ENCODE measurements at places on chromosomes 7 and 10.
A peak's percentile ranks its signal among the peaks of the same experiment; 100 is the strongest.

- DNase-seq, result peak; percentile 65
Measured at GRCh38 chr10:878333-878759, 53.2 kb downstream of the LARP4B start.

DNA sequence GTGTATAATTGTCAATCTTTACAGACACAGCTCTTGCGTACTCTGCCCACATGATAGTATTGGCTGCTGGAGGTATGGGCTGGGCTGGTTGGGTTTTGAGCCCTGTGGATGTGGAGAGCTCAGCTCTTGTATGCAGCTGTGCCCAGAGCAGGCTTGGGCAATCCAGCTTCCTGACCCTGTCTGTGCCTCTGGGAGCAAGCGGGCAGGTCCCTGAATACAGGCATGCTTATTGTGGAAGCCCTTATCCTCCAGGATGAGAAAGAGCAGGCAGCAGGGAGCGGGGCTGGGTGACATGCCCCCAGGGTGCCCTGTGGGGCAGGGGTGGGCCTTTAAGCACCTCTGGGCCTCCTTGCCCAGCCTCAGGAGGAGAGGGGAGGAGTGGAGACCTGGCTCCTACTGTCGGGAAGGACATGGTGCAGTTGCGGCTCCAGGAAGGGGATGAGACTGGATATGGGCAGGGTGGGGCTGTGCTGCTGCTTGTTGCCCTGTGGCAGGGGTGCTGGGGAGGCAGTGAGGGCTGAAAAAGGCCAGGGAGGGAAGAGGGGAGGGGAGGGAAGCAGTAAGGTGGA lies 32.7 kb upstream of the SH2D4B start:
- no peak for DNase-seq

- DNase-seq, result no peak
Measured at GRCh38 chr10:75451831-75452230, 20.4 kb downstream of the LRMDA start.

DNA sequence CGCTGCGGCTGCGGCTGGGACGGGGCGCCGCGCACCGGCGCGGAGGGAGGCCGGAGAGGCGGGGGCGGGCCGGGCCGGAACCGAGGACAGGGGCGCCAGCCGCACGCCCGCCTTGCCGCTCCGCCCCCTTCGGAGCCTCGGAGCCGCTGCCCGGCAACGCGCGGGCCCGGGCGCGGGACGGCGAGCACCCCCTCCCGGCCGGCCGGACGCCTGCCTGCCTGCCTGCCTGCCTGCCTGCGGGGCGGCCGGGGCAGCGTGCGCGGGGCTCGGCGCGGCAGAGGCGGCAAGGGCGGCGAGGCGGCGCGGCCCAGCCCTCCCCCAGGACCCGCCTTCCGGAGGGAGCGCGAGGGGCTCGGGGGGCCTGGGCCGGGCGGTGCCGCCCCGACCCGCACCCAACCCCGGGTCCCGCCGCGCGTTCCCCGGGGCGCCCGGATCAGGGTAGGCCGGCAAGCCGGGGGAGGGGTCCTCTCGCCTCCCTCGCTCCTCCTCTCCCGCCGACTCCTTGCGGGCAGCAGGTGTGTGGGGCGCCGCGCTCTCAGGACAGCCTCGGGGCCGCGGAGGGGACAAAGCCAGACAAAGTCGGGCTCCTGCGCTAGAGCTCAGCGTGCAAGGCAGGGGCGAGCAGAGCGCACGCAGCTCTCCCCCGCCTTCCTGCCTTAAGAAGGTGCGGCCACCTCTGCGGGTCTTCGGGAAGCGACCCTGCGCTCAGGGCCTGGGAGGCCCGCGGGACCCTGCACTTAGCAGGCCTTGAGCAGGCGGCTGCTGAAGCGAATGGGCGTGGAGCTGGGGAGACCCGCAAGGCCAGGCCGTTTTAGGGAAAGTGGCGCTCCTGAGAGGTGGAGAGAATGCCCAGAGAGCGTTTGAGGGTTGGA lies at the start of gene KIAA1549:
TSS of gene KIAA1549 (minus strand) at position 58 of the 872 bp plus-strand sequence. CDS start 120 bp downstream, outside the sequence.
- peak; percentile 70 for DNase-seq

DNA sequence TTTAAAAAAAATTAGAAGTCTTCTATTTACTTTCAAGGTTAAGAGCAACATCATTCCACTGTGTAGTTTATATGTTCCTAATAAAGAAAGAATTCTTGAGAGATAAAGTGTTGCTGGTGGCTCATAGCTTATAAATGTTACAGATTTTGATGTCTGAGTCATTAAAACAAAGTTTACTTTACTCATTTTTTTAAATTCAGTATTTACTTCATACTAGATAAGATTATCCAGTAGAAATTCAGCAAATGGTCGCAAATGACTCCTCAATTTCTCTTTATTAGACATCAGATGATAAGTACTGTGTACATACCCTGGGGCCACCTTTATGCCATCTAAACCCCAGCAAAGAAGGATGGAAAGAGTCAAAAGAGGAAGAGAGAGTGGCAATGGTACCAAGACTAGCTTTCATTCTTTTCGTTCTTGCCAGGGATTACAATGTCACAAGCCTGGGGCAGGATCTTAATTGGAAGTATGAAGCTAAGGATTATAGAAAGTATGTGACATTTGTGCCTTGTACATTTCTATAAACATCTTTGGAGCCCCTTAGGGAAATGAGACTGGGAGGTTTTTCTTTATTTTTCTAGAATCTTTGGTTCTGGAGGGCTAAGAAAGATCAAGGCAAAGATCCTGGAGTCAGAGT lies 206.1 kb downstream of the CHRM2 start:
- DNase-seq, result peak; percentile 77

DNA sequence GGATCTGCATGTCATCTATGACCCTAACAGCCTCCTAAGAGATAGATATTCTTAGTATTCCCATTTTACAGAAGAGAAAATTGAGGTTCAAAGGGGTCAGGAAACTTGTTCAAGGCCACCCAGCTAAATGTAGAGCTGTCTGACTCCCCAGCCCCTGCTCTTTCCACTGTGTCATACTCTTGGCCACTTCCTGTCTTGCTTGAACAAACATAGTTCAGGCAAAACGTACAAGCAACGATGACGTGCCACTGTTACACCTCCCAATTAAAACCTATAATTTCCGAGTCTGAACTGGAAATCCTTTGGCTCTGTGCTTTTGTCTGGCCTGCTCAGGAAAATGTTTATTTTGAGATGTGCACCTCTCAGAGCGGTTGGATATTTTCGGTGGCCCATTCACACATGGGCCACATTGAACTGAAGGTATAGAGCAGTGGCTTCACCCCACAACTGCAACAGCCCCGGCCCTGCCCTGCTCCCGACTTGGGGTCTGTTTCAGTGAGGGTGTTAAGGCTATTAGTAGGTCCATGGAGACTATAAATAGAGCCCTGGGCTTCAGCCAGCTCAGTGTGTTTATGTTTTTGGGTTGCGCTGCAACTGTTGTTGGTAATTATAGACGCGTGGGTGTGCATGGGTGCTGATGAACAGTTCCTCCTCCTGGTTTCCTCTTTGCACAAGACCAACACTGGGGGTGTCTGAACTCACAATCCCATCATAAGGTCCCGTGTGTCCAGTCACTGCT lies 172.3 kb upstream of the ADO start:
- DNase-seq, result no peak

DNA sequence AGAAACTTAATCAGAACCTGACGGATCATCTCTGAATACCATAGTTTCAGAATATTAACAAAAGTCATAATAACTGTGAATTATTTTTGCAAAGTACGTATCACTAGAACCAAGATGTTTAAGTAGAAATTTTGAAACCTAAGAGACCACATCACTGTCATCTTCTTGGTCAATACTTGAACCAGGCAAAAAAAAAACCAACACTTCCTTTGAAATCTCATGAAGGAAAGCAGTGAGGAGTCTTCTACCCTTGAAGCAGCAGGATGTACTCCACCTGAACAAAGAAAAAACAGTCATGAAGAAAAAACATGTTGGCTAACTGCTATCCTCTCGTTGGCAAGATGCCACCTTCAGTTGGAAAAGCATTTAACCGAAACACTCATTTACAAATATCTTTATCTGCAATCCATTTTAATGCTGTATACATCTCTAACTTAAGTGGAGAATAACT lies 82.4 kb downstream of the SRPK2 start:
- DNase-seq, result no peak

DNA sequence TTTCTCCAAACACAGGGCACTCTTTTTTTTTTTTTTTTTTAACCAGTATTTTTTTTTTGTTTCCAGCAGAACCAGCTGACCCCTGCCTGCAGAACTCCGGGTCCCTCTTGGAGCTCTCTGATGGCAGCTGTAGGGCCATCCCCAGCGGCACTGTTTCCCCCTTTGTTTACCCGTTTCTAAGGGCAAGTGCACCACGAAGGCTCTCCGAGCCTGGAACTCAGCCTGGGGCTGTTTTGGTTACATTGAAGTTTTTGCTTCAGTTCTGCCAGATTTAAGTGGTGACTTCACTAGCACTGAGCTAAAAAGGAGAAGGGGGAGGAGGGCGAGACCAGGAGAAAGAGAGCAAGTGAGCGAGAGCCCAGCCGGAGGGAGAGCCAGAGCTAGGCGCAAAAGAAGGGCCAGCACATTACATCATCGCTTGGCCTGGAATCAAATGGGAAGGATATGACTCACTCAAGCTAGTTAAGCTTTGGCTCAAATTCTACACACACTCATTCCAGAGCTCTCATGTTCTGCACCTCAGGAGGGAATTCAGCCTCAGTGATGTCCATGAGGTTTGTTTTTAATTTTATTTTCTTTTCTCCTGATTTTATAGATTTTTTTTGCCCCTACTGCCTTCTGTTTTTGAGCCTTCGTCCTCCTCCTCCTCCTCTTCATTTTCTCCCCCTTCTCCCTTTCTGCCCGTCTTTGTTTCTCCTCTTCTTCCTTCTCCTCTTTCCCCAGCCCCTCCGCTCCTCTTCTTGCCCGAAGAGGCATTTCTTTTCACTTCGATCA lies 272.3 kb downstream of the TRIL start:
- DNase-seq, result peak; percentile 99

- DNase-seq, result peak; percentile 41
Measured at GRCh38 chr7:15041226-15041625, 138.7 kb upstream of the DGKB start.

GRCh38 chr10:115861864-115862263 lies 411.1 kb downstream of the GFRA1 start:
- peak; percentile 75 for DNase-seq

DNA sequence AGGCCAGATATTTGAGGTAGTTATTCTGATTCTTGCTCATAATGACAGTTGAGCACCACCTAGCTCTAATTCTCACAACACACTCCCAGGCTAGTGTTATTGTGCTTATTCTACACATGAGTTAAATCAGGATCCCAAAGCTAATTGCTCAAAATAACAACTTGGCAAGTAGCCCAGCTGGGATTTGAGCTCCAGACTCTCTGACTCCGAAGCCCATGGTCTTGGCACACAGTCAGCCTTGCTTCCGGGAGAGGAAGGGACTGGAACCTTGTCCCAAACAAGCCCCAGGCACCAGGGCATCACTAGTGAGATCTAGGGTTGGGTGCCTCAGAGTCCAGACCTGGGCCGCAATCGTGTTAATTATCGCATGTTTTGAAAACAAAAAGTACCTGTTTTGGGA lies 101.4 kb downstream of the GPAM start:
- no peak for DNase-seq

DNA sequence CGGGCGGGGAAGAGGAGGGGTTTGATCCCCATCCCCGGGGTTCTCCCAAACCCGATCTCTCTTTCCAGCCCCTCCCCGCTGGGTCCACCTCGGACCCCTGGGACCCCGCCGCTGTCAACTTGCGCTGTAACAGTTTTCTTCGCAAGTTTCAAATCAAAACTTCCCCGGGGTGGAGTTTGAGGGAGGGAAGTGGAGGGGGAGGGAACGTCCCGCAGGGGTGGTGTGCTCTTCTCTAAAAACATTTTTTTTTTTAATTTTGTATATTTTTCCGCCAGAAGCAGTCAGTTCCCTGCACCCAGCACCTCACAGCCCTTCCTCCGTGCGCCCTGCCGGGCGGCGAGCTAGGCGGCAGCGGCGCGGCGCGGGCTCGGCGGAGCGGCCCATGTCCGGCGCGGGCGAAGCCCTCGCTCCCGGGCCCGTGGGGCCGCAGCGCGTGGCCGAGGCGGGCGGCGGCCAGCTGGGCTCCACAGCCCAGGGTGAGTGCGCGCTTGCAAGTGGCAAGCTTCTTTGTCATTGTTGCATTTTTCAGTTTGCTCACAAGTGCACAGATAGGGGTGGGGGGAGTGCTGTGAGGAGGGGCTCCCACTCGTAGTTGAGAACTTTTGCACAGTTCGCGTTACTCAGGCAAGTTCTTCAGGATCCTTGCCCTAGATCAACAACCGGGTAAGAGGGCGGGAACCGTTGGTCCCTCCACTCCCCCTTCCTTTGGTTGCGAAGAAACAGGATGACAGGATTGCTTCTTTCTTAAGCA lies 933 bp downstream of the MDFIC start:
- DNase-seq, result peak; percentile 80

- no peak for DNase-seq
Measured at GRCh38 chr7:137900137-137900536, 53.4 kb upstream of the DGKI start.

- DNase-seq, result no peak
Measured at GRCh38 chr10:129777687-129778086, 186.4 kb downstream of the EBF3 start.

DNA sequence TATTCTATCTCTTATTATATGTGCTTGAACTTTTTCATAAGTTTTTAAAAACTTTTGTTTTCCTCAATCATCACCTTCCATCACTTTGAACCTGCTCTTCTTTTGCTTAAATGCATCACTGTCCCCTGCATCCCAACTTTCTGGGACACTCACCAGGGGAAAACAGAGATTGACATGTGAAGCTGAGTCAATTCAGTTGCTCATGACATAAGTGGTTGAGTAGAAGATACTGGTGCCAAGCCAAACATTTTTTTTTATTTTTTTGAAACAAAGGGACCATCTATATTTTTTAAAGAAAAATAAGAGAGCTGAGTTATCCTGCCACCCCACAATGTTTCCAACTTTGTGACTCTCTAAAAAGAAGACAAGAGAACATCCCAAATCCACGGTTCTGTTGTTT lies 61.8 kb upstream of the AHR start:
- peak; percentile 12 for DNase-seq
